ENCODE measurements at places on chromosomes 16 and 17. TPM values are rescaled to one million over a fixed set of nuclear protein-coding genes. Genes with fewer than 3 reads are reported as not detected.

DNA sequence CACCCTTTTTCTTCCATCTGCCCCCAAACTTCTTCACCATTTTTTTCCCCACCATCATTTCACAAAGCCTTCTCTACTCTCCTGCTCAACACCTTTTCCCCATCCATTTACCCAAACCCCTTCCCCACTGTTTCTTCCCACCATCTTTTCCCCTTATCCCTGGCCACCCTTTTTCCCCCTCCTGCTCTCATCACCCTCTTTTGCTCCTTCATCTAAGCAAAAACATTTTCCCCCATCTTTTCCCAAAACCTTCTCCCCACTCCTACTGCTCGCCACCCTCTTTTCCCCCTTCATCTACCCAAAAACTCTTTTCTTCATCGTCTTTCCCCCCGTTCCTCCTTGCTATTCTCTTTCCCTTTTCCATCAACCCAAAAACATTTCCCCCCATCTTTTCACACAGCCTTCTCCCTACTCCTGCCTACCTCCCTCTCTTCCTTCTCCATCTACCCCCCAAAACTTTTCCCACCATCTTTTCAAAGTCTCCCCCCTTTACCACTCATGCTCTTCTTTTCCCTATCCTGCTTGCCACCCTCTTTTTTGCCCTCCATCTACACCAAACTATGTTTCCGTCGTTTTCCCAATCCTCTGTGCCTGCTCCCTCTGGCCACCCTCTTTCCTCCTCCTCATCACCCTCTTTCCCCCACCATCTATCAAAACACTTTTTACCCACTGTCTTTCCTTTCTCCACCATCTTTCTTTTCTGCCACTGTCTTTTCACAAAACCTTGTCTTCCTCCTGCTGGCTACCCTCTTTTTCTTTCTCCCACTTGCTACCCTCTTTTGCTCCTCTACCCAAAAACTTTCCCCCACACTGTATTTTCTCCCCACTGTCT lies 205.8 kb upstream of the WSB1 start:
- DNase-seq, result no peak

GRCh38 chr16:13254998-13255614 lies 353.7 kb downstream of the SHISA9 start:
- no peak for DNase-seq

DNA sequence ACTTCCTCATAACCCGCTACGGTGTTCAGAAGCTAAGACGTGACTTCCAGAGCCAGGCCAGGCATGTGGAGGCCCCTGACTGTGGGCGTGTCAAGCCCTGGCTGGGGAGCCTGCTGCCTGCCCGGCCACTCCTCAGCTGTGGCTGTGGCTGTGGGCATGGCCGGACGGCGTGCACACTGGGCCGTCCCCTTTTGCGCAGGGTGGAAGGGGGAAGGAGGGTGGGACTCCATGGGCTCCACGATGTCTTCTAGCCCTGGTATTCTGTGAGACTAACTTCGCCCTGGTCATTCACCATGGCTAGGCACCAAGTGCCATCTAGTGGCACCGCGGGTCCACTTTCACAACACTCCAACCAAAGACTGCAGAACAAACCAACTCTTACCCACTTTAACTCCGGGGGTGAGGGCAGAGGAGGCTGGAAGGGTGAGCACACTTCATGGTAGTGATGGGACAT lies 67.9 kb downstream of the N4BP1 start:
- DNase-seq, result no peak

DNA sequence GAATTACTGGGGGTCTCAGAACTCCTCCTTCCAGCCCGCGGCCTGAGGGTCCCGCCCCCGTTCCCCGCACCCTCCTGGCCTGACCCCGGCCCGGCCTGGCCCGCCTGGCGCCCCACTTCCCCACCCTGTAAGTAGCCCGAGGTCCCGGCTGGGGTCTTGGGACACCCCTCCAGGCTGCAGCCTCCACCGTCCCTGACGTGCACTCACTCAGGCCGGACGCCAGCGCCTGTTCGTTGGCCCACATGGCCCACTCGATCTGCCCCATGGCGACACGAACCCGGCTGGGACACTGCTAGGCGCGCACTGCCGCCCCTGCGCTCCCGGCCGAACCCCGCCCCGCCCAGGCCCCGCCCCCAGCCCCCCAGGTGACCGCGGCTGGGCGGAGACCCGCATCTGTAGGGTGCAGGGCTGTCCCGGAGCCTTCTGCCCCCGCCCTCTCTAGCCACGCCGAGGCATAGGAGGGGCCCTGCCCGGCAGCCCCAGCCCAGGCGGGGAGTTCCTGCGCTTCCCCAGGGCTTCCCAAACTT lies at the start of gene CYBA:
Gene CYBA (minus strand): TSS at position 305 of the 527 bp plus-strand sequence. CDS start 40 bp downstream, at position 265.
- peak; percentile 21 for DNase-seq

GRCh38 chr17:68840073-68840472 lies 115.1 kb downstream of the ABCA8 start:
- DNase-seq, result peak; percentile 47

- DNase-seq, result no peak
Measured at GRCh38 chr16:7861891-7862582, 529.4 kb downstream of the RBFOX1 start.

Gene INTS2
- 22.5 TPM for total RNA-seq

DNA sequence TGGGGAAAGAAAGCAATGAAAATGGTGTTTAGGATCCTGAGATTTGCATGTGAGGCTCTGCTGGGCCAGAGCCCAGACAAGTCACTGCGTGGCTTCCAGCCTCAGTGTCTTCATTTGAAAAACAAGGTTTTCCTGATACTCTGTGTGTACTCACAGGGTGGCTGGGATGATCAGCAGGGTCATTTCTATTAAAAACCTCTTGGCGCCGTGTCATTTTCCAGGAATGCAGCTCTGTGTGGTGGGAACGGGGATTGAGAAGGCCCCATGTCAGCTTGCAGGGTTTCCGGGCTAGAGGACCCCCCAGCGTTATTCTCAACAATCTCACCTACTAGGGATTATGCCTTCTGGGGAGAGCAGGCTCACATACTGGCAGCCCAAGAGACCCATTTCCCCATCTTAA lies 73.5 kb downstream of the FOXL1 start:
- DNase-seq, result no peak

DNA sequence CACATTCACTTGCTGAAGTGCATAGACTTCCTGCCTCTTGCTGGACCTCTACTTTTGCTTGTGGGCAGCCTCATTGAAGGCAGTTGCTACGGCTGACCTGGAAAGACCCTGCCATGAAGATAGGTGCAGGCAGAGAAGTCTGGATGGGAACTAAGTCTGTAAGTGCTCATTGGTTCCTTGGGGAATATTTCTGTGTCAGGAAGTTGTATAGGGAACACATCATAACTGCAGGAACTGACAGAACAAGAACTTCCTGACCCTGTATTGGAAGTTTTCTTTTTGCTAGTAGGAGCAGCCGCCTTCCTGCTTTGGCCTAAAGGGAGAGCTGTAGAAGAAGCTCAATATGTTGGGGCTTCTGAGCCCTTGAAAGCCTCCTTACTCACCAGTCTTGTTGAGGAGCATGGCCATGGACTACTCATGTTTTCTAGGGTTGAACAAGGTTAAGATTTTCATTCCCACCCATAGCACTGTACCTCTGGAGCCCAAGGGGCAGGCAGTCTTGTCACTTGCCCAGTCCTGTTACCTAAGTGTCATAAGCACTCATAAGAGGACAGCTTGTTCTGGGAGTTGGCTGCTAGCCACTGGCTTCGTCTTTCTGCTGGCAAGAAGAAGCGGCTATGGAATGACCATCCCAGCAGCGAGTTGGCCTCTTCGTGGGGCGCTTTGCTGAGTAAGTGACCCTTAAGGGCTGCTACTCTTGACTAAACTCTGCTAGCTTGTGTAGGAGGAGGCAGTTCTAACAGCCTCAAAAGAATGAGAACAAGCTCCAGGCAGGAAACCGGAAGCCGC lies 7.2 kb downstream of the UBFD1 start:
- no peak for DNase-seq

DNA sequence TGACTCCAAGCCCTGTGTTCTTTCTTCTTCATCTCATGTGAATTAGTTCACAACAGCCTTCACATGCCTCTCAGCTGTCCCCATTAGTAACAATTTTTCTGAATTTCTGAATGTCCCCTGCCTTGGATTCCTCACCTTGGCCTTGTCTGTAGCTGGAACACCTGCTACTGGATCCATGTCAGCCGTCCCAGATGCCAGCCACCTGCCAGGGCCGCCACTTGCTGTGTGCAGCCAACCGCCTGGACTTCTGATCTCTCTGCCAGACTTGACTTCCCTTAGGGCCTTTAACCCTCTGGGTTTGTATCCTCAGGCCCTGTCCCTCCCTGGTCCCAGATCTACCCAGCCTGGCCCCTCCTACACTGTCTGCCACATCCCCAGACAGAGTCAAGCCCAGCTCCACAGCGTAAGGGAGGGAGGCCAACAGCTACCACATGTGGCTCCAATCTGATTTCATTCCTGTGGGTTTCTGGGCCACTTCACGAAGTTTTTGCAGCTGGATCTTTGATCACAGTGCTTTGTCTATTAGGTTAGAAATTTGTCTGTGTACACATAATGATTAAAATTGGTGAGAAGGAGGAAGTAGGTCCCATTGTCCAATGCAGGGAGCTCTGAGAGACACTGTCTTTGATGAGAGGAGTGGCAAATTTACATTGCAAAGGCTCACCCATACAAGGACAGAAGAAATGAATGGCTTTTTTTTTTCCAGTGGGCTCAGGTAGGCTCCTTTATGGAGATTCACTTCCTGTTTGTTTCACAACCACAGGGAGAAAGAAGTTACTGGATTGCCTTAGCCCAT lies 15.3 kb downstream of the MPP2 start:
- no peak for DNase-seq

Gene DOC2B
- 36.6 TPM for total RNA-seq

GRCh38 chr17:4858068-4858881 lies 25.1 kb downstream of the MINK1 start:
- DNase-seq, result peak; percentile 69

DNA sequence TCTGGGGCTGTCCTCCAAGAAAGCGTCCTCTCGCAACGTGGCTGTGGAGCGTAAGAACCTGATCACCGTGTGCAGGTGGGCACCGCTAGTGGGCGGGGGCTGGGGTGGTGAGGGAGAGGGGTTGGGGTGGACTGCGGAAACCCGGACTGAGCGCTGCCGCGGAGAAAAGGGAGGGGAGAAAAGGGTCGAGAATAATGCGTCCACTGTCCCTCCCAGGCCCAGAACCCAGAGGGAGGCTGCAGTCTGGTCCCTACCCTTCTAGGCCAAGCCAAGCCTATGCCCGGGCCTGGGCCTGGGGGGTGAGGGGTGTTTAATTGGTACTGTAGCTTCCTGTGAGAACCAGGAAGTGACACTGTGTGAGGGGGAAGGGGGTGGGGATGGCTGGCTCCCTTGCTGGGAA lies 464 bp downstream of the RUNDC3A start:
- DNase-seq, result peak; percentile 59

Gene IRX6
- total RNA-seq, result not detected

DNA sequence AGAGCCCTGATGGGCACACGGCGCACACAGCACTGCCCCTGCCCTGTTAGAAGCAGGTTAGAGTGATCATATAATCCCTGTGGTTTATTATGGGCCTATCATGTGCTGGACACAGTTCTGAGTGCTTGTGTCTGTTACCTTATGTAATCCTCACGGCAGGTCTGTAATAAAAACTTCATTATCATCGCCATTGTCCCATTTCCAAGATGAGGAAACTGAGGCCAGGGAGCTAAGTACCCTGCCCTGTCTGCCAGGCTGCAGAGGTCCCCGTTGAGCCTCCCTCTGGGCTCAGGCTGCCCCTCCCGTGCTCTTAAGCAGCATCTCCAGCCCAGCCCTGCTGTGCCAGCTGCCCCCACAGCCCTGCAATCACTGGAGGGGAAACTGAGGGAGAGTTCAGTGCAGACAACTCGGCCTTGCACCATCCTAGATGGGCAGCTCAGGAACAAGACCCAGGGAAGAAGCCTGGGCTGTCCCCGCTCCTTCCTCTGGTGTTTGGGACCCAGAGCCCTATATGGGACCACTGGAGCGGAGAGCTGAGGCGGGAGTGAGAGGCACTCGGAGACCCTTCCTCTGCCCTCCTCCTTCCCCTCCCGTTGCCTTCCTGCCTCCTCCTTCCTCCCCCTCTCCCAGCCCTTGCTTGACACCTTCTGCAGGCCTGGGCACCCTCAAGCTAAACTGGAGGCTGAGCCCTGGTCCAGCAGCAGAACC lies 42.0 kb downstream of the WNT3 start:
- no peak for DNase-seq

Gene HOXB8
- total RNA-seq, result not detected

Gene DNAI2
- not detected for total RNA-seq

- DNase-seq, result no peak
Measured at GRCh38 chr17:41777157-41777573, 9.3 kb downstream of the JUP start.

Gene KRT32
- not detected for total RNA-seq

GRCh38 chr16:2953706-2954627 lies 10.1 kb upstream of the KREMEN2 start:
- no peak for DNase-seq

DNA sequence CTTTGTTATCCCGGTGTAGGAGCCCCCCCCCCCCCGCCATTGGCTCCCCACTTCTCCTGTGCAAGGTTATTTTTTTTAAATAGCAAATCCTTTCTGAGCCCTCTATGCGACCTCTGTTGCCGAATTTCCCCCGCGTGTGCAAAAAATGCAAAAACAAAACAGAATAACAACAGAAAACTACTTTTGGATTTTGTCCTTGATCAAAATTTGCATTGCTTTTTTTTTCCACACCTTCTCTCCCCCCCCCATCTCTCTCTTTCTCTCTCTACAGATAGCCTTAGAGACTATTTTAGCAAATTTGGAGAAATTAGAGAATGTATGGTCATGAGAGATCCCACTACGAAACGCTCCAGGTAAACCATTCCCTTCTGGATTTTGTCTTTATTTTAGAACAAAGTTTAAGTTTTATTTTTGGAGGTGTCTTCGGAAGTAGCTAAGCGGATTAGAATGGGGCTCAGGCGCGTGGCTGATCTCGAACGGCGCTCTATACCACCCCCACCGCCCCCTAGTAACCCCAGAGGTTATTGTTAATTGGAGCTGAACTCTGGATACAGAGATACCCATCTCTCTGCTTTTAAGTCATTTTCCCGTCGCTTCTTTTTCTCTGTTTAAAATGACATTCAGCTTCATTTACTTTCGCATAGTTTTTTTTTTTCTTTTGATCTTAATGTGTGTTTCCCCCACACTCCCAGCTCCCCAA lies 1.0 kb downstream of the MSI2 start:
- DNase-seq, result no peak

DNA sequence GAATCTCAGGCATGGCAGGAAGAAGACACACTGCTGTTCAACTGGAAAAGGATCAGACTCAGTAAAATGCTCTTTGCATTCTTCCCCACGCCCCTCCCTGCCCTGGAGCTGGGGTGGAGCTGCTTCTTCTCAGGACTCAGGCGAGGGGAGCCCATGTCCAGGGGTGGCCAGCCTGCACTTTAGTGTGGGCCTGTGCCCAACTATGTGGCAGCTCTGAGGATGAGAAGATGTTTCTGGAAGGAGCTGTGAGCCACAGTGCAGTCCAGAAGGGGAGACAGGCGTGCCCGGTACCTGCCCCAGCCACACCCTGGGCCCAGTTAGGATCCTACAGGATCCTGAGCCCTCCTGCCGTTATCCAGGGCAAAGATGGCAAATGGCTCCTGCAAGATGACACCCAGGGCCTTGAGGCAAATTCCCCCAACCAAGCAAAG lies 120.3 kb downstream of the ANKRD11 start:
- DNase-seq, result no peak

DNA sequence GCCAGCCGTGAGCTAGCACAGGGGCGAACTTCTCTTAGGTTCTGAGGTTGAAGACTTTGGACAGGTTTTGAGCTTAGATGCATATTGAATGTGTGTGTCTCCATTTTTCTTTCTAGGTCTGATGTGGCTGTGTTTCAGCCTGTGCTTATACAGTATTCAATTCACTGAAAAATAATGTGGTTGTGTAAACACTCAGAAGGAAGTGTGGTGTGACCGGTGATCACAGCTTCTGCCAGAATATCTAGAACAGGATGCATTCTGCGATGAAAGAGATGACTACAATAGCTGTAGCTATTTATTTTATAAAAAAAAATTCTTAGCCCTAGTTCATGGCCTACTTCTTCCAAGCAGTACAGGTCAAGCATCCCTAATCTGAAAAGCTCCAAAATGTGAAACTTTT lies 64.4 kb downstream of the MAP2K6 start:
- DNase-seq, result no peak
